ENCODE measurements at places on chromosomes 7 and 10.

- no peak for DNase-seq
Observed at GRCh38 chr10:28970231-28970630, 292.9 kb downstream of the BAMBI start.

DNA sequence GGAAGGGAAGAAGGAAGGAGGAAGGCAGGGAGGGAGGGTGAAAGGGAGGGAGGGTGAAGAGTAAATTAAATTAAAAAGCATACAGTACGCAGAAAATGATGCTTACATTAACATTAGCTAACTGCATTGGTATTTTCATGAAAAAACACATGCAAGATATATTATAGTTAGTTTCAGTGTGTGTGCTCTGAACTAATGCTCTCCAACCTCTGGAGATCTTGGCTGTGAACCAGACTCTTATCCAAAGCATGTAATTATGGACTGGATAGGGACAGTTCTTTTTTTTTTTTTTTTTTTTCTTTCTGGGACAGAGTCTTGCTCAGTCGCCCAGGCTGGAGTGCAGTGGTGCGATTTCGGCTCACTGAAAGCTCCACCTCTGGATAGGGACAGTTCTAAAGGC is 357.0 kb downstream of the FRMD4A start:
- DNase-seq, result no peak

DNA sequence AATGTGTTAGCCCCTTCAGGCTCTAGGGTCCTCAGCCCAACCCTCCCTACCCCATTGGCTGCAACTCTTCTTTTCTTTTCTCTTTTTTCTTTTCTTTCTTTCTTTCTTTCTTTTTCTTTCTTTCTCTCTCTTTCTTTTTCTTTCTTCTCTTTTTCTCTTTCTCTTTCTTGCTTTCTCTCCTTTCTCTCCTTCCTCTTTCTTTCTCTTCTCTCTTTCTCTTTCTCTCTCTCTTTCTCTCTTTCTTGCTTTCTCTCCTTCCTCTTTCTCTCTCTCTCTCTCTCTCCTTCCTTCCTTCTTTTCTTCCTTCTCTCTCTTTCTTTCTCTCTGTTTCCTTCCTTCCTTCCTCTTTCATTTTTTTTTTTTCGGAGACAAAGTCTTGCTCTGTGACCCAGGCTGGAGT is 458.9 kb downstream of the TYW1 start:
- no peak for DNase-seq

GRCh38 chr7:27169658-27170425 is 4.3 kb downstream of the HOXA10 start:
- DNase-seq, result no peak

DNA sequence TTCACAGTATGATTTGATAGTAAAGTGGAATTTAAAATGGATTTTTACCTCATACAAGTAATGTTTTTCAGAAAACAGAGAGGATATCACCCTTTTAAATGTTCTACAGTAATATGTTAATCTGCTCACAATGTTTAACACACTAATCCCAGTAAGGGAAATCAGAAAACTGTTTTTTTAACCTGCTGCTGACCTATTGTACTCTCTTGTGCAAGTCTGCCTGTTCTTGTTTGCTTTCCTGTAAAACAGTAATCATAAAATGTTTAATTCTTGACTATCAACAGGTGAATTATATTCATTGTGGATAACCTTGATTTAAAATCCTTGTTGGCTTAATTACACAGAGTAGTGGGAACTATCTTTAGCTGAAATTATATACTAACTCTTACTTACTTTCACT is 126.4 kb downstream of the GNAT3 start:
- DNase-seq, result no peak

DNA sequence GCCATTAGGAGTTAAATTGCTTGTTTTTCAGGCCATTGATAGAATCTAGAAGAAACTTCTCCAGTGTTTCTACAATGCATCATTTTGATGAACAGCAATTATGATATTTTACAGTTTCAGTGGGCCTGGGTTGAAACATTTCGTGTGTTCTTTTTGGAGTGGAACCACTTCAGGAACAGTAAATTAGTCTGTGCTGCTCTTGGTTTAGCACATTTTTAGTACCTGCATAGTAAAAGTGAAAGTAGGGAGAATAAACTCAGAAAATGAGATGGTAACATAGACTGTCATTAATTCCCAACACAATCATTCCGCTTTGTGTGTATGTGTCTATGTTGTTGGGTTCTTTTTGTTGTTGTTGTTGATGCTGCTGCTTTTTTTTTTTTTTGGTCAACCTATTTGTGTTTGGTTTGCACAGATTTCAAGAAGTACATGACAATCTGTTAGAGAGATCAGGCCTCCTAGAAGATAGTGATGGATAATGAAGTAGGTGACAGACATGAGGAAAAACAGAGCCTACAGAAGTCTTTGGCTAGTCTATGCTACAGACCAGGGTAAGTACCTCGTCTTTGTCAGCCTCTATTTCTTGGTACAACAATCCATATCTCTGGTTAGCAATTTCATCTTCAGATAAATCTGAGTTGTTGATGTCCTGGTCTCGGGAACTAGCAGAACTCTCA is 154.0 kb upstream of the TARP start:
- no peak for DNase-seq

- DNase-seq, result no peak
Observed at GRCh38 chr10:122514045-122514840, 46.3 kb upstream of the DMBT1 start.

DNA sequence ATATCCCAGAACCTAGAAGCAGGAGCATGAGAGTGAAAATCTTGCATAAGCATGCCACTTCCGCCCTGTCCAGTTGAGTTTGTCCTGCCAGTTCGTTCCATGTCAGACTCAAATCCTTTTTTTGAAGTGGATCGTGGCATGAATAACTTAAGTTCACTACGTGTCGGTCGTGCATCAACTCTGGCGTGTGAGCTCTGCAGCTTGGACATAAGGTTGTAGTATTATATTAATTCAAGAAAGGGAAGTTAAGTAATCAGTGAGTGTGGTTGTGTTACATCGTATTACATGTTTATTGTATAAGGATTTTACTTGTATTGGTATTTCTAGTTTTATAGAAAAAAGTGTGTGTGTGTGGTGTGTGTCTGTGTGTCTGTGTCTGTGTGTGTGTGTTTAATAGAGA is 23.0 kb downstream of the CDC123 start:
- DNase-seq, result no peak

DNA sequence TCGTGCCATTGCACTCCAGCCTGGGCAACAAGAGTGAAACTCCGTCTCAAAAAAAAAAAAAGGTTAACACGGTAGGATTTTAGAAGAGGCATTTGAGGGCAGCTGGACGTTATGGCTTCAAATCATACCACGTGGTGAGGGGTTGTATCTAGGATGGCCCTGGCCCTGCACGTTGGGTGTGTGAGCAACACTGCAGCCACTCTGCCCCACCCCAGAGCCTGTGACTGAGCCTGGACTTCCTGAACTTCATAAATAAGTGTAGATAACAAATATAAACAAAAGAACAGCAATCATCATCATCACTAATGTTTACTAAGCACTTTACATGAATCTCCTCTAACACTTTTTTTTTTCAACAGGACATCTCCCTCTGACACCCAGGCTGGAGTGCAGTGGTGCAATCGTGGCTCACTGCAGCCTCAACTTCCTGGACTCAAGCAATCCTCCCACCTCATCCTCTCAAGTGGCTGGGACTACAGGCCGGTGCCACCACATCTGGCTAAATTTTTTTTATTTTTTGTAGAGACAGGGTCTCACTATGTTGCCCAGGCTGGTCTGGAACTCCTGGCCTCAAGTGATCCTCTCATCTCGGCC is 169.5 kb upstream of the FRMD4A start:
- DNase-seq, result no peak

- DNase-seq, result no peak
Observed at GRCh38 chr10:24518981-24519597, 204.6 kb downstream of the ARHGAP21 start.

DNA sequence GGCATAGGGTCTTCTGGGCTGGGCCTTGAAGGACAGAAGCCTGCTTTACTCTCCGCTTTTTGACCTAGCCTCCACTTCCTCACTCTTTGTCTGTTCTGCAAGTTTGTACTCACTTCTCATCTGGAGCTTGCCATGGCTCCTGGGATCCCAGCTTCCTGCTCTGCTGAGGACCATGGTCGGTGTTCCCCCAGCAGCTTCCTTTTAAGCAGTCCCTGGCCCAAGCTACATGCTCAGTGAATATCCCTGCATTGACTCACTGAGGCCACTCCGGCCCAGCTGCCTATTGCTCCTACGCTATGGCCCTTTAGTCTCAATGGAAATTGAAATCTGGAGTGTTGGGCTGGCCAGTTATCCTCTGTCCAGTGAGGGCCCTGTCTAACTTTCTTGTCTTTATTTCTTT is 427.7 kb downstream of the RPS24 start:
- no peak for DNase-seq

DNA sequence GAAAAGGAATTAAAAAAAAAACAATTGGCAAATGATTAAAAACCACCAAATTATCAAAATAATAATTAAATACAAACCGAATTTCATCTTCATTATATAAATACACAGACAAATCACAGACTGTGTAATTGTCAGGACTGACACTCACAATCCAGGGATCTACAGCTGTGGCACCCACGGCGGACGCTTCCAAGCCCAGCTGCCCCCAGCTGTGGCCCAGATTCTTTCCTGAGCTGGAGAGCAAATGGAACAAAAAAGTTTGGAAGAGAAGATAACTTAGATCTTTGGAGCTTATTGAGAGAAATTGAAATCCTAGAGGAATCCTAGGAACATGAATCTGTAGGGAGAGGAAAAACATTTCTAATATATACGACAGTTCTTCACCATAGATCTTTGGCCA is 316.1 kb downstream of the OTUD1 start:
- no peak for DNase-seq

DNA sequence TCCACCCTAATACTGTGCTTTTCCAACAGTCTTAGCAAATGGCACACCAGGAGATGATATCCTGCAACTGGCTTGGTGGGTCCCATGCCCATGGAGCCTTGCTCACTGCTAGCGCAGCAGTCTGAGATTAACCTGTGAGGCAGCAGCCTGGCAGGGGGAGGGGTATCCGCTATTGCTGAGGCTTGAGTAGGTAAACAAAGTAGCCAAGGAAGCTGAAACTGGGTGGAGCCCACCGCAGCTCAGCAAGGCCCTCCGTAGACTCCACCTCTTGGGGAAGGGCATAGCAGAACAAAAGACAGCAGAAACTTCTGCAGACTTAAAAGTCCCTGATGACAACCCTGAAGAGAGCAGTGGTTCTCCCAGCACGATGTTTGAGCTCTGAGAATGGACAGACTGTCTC is 399.0 kb downstream of the CCSER2 start:
- DNase-seq, result no peak

DNA sequence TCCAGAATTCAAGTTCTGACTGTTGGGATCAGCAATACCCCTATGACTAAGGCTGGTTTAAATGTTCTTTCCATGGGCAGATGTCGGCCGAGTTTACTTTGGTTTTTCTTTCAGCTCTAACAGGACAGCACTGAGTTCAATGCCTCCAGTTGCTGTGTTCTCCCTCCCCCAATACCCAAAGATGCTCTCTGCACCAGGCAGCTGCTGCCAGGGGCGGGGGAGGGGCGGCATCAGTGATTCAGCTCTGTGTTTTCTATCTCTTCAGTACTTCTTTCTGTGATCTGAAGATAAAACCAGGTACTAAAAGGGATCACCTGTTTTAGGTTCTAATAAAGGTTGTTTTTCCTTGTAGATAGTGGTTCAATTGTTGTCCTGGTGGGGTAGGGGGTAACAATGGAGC is 576.7 kb upstream of the POT1 start:
- no peak for DNase-seq

GRCh38 chr10:57806675-57807074 is 461.0 kb downstream of the IPMK start:
- no peak for DNase-seq

GRCh38 chr10:24444337-24444736 is 235.4 kb downstream of the KIAA1217 start:
- no peak for DNase-seq

GRCh38 chr7:63113713-63114285 is 884.9 kb upstream of the ZNF722 start:
- no peak for DNase-seq

- DNase-seq, result no peak
Observed at GRCh38 chr7:8390262-8390626, 43.2 kb upstream of the NXPH1 start.

DNA sequence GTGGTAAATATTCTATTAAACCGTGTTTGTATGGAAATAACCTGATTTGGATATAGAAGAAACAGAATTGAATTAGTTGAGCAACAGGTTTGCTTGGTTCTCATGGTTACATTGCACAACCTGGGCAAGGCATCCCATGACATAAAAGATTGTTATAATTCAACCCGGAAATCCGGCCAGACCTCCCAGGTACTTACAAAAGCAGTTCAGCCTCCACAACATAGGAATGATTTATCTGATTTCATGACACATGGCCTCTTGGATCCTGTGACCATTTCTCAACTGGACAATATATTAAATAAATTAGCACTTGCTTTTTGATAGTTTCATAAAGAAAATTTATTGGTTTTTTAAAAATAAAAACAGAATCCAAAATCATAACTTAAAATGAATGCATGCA is 55.1 kb upstream of the PTPN12 start:
- DNase-seq, result no peak

GRCh38 chr7:157056246-157056645 is 45.8 kb upstream of the MNX1 start:
- DNase-seq, result no peak

- no peak for DNase-seq
Observed at GRCh38 chr7:16647435-16647960, 1.5 kb downstream of the BZW2 start.

GRCh38 chr7:41189866-41190265 is 513.0 kb downstream of the INHBA start:
- no peak for DNase-seq

Data from cortex of kidney (tissue), 1 donor.